ENCODE measurements at places on chromosomes 5 and 9. TPM values are rescaled to one million over a fixed set of nuclear protein-coding genes. Genes with fewer than 3 reads are reported as not detected.

The CDKN2A gene
- 47.6 TPM for total RNA-seq

The MAMDC2 gene
- 2.2 TPM for total RNA-seq

The IL3 gene
- total RNA-seq, result not detected

The PPP2R2B gene
- total RNA-seq, result 1.8 TPM

The ARSI gene
- total RNA-seq, result 12.7 TPM

The SLC45A2 gene
- not detected for total RNA-seq

The KCNV2 gene
- not detected for total RNA-seq

The SMIM3 gene
- total RNA-seq, result 30.7 TPM

All from hair follicular keratinocyte (primary cell).